ENCODE measurements at places on chromosomes 16 and 17.

- no peak for DNase-seq
Measured at GRCh38 chr17:50429793-50430192, 3.8 kb downstream of the ACSF2 start.

- DNase-seq, result no peak
Measured at GRCh38 chr17:65936013-65936412, 255.9 kb downstream of the CEP112 start.

- no peak for DNase-seq
Measured at GRCh38 chr16:51638339-51639135, 487.5 kb upstream of the SALL1 start.

DNA sequence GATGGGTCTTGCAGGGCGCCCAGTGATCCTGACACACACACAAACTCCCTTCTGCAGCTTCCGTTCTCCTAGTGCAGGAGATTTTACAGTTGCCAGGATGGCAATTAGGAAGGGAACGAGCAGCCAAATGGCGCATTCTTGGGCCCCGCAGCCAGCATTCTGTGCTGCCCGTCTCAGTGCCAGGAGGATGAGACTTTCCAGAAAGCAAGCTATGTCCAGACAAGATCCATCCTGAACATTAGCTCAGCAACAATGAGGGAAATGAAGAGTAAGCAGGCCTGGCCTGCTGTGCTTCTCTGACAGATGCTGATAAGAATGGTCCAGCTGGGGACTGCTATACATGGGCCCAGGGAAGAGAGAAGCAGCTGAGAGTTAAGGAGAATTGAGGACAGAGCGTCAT lies 16.5 kb downstream of the SPPL2C start:
- no peak for DNase-seq

GRCh38 chr17:36072431-36073121 lies 8.5 kb downstream of the CCL18 start:
- DNase-seq, result no peak

GRCh38 chr17:19384723-19385391 lies 2.1 kb downstream of the MFAP4 start:
- DNase-seq, result peak; percentile 72

DNA sequence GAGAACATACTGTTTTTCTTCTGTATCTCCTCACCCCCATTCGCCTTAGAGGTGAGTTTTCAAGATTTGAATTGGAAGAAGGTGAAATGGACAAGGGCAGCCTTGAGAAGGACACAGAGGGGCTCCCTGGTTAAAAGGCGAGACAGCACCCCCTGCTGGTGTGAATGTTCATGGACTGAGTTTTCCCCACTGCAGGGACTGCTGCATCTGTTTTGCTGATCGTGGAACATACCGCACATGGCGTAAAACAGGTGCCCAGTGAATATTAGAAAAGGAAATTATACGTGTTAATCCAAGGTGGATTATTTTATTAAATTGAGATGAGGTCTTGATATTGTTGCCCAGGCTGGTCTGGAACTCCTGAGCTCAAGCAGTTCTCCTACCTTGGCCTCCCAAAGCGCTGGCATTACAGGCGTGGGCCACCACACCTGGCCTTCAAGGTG lies 54.5 kb downstream of the NDE1 start:
- peak; percentile 29 for DNase-seq

GRCh38 chr17:64277831-64278562 lies 14.9 kb upstream of the TEX2 start:
- no peak for DNase-seq

DNA sequence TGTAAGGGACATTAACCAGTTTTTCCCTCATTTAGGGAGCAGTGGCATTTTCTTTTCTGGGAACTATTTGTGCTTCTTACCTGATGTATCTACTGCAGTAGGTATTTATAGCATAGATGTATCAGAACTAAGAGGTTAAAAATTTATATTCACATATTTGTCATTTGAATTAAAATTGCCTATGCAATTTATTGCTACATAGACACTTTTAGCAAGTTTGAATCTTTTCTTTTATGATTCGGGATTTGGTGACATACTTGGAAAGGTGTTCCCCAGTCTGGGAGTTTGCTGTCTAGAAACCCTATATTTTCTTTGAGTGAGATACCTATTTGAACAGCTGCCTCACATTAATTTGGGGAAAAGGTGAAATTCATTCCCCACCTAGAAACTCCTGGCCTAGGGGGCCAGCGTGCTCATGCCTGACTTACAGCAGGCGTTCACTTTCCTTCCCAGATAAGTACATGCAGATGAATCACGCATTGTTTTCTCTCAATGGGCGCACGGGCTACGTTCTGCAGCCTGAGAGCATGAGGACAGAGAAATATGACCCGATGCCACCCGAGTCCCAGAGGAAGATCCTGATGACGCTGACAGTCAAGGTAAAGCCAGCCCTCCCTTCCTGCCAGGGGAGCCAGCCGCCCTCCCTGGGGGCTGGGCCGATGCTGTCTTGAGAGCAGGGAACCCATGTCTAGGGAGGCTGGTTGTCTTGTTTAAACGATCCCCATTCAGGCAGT lies 73.8 kb downstream of the SDR42E1 start:
- no peak for DNase-seq

DNA sequence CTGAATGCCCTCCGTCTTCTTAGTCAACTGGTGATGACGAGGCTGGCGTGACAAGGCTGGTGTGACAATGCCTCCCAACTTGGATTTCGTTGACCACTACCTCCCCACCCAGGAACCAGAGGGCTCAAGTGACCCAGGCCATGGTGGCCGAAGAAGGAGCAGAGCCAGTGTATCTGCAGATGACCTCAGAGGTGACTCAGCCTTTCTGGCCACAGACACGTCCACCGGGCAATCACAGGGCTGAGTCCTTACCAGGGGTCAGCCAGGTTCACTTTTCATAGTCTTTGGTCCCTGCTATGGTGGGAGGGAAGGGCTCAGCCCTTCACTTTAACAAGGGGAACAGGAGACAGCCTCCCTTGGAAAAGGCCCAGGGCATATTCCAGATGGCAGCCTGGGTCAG lies 116.3 kb downstream of the MAF start:
- no peak for DNase-seq

DNA sequence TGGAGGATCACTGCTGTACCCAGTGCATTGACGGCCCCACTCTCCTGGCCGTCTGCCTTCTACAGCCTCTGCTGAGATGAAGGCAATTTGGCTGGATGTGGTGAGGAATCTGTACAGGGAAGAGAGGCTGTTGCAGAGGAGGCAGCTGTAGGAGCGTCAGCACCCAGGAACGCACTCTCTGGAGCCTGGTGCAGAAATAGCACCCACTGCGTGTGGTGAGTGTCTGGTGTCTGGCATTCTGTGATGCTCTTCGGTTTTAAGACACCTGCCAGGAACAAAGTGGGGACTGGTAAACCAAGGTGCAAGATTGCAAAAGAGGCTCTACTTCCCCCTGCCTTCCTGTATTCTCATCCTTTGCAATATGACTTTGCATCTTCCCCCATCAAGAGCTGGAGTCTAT lies 187.5 kb upstream of the SDK2 start:
- DNase-seq, result no peak

DNA sequence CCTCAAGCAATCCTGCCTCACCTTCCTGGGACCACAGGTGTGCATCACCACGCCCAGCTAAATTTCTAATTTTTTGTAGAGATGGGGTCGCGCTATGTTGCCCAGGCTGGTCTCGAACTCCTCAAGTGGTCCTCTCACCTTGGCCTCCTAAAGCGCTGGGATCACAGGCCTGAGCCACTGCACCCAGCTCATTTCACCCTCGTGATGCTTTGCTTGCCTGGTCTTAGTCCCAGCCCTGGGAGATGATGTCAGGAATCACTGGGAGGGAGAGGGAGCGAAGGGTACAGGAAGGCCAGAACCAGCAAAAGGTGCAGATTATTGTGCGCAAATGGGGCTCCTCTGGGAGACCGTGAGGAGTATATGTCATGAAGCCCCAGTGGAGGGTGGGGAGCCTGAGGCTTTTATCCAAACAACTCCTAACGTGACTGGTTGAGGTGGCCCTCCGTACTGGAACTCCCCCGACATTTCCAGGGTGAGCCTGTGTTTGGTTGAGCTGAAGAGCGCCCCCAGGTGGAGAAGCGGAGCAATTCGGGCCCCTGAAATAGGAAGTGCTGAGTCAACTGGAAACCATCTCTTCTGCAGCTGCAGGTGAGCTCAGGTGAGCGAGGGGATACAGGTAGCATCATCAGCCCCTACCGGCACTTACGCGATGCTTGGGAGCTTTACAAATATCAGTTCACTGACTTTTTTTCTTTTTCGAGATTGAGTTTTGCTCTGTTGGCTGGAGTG lies 41.2 kb upstream of the HAPSTR1 start:
- no peak for DNase-seq

DNA sequence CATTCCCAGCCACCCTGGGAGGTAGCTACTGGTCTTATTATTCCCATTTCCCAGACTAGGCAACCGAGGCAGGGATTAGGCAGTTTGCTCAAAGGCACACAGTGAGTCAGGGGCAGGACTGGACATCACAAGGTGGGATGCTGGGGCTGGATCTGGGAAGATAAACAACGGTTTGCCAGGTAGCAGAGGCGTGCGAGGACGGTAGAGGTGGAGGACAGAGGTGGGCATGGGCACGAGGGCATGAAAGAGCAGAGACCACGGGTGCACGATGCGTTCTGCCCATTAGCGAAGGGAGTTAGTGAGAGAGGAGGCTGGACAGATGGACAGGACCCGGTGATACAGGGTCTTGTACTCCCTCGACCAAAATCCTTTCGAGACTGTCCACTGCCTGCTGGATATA lies 148.0 kb downstream of the SDK2 start:
- no peak for DNase-seq

- DNase-seq, result no peak
Measured at GRCh38 chr17:30155389-30155788, 38.8 kb downstream of the NSRP1 start.

- DNase-seq, result no peak
Measured at GRCh38 chr16:67858500-67858899, 11.0 kb upstream of the CENPT start.

DNA sequence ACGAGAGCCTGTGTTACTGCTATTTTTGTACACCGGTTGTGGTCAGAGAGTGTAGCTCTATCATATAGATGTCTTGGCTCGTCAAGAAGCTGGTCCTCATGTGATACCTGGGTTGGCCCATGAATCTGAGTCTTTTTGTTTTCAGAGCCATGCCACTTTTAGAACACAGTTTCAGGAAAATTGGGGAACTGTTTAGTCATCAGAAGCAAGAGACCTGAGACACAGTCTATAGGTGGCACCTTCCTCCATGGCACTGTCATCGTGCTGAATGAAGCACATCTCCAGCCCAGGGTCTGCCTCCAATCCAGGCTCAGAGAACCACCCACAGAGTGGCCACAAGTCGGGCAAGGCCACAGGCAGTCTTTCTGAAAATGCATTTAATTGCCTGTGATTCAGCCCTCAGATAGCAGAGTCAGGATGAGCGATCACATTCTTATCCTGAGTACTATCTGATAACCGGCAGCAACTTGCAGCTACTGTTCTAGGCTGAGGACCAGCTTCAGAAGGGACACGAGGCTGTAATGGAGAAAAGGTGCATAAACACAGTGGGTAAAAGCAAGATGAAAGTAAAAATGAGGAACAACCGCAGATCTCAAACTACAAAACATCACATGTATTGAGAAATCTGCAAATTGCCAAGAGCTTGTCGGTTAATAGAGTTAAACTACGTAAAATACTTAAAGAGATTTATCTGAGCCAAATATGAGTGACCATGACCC lies 14.2 kb upstream of the HAPSTR1 start:
- no peak for DNase-seq

DNA sequence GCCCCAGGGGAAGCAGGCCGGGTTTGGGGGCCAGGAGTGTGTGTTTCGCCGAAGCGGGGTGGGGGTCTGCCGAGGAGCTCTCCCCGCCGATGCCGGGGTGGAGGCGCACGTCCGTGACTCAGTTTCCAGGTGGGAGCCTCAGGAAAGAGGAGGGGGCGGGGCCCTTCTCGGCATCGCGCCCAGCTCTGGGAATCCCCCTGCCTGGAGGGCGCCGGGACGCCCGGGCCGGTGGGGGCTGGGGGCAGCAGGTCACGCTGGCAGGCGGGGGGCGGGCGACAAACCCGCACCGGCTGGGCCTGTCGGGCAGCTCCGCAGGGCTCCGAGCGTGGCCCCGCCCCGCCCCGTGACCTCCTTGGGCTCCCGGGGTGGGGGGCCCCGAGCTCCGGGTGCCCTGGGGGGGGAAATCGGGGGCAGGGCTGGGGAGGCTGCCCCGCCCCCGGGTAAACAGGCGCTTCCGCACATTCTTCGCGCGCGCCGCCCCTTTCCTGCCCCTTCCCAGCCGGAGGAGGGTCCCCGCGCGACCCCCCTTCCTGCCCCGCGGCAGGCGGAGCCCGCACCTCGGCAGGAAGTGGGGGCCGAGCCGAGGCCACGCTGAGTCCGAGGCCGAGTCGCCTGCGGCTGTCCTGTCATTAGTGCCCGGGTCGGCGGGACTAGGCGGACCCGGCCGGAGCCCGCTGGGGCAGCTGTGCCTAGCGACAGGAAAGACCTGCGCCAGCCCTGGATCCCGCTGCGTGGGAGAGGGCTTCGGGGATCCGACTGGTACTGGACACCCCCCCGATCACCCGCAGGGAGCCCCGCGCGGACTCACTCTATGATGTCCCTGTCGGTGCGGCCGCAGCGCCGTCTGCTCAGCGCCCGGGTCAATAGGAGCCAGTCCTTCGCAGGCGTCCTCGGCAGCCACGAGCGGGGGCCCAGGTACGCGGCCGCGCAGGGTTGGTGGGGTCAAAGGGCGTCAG lies 9.3 kb downstream of the RIPOR1 start:
- no peak for DNase-seq

GRCh38 chr16:50539822-50540710 lies 8.1 kb upstream of the NKD1 start:
- no peak for DNase-seq

GRCh38 chr17:78315355-78316114 lies 44.3 kb downstream of the SOCS3 start:
- no peak for DNase-seq

- DNase-seq, result no peak
Measured at GRCh38 chr17:22512506-22512905, 820.2 kb downstream of the KCNJ18 start.

DNA sequence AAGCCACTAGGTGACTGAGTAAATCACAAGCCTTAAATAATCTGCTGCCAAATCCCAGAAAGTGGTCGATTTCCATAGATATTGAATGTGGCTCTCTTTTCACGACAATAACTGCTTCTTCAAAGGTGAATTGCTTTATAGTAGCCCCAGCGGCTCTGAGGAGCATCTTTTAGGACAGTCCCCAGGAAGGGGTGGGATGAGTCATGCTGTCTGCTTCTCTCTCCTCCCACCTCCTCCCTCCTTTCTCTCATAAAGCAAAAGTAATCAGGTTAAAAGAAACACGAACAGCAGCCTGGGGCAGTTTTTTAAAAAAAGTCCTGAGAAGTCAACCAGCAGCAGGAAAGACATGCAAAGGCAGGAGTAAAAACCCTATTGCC lies 1.8 kb downstream of the KIAA0513 start:
- no peak for DNase-seq

- no peak for DNase-seq
Measured at GRCh38 chr17:56948491-56948890, 12.4 kb downstream of the COIL start.
